ENCODE measurements at places on chromosomes 7 and 10. TPM values are rescaled to one million over a fixed set of nuclear protein-coding genes. Genes with fewer than 3 reads are reported as not detected.
A peak's percentile ranks its signal among the peaks of the same experiment; 100 is the strongest.

The NPFFR1 gene
- polyA plus RNA-seq: not detected

The MYL10 gene
- not detected for polyA plus RNA-seq

DNA sequence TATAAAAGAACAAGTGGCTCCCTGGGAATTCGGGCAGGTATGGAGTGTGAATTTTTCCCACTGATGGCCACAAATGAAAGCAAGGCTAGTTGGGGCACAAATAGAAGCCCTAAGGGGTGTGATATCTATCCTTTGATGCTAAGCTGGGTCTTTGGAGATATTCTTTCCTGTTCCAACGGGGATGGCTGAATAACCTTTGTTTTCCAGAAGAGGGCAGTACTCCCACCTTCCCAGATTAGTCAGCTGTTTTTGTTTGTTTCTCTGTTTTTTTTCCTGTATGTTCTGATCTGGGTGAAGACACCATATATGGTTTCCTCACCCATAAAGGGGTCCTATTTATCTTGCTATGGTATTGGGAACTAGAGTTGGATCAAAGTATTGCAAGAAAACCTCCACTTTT, 947.7 kb upstream of the SORCS1 start:
- DNase-seq: no peak

DNA sequence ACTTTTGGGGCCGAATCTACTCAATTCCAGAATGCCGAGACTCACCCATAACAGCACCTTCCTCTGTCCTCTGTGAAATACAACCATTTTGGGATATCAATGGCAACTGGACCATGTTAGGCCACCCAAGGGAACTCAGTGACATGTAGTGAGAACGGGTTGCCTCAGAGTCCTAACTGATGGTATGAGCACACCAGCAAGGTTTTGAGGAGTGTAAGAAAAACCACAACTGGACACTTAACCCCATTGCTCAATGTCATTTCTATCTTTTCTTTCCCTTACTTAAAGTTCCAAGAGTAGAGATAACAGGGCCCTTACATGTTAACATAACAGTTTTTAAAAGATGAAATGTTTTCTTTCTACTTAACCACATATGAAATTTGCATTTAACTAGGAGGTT, 67.1 kb downstream of the TNS3 start:
- no peak for DNase-seq

DNA sequence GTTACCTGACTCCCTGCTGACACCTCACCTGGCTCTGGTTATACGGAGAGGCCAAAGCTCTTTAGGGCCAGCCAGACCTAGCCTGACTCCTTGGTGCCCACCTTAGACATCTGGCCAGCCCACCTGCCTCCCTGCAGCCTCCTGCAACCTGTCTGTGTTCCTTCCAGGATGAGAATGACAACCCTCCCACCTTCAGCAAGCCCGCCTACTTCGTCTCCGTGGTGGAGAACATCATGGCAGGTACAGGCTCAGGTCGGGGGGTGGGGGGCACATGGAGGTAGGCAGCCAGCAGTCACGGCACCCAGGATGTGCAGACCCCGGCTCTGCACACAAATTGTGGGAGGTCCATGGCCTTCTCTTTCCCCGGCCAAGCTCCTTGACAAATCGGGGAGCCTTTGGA, 32.1 kb downstream of the C10orf105 start:
- DNase-seq: no peak

DNA sequence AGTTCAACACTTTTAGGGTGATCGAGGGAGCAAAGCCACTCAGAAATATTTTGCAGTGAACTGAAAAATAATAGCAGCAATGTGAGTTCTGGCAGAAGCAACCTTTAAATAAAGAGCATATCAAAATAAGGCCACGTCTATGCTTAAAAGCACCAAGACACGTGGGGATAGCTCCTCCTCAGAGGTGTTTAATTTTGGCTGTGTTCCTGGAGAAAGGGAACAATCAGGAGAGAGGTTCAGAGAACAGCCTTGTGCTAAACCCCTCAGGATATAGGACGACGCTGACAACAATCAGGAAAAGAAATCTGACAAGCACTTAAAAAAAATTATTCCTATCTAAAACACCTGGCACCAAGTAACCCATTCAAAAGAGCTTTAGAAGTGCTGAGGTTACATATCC, 471.9 kb upstream of the CELF2 start:
- DNase-seq: no peak

GRCh38 chr10:75430000-75430763, 1.2 kb upstream of the LRMDA start:
- DNase-seq: no peak

DNA sequence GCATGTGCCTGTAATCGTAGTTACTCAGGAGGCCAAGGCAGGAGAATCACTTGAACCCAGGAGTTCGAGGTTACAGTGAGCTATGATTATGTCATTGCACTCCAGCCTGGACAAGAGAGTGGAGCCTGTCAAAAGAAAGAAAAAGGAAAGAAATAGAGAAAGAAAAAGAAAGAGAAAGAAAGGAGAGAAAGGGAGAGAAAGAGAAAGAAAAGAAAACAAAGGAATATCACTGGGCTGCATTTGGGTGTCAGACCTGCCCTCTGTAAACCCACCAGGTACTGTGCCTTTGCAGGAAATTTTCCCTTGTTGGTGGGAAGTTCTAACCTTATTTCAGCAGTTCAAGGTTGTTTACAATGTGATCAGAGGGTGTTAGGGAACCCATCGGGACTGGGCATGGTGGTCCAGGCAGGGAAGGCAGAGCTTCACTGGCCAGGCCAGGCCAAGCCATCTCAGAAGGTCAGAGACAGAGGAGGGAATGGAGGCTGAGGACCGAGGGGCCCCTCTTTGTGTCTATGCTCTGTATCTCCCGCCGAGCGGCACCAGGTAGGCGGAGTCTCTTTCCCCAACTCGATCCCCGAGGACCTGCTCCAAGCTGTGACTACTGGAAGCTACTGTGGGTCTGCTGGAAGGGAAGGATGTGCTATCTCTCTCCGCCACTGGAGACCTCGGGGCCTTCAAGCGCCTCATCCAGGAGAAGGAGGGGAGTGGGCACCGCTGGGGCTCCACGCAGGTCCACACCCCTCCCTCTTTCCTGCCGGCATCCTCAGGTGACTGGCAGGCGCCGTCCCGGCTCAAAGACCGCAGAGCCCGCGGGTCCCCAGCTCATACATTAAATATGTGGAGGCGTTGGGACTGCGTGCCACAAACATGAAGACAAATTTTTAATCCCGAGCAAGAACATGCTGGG, 15.2 kb upstream of the KAZALD1 start:
- peak; percentile 38 for DNase-seq

- DNase-seq: no peak
Observed at GRCh38 chr10:47337310-47337709, 10.9 kb upstream of the RBP3 start.

- DNase-seq: no peak
Observed at GRCh38 chr10:4062072-4062471, 277.1 kb upstream of the KLF6 start.

- peak; percentile 13 for DNase-seq
Observed at GRCh38 chr10:84138478-84139125, 707 bp upstream of the GHITM start.

DNA sequence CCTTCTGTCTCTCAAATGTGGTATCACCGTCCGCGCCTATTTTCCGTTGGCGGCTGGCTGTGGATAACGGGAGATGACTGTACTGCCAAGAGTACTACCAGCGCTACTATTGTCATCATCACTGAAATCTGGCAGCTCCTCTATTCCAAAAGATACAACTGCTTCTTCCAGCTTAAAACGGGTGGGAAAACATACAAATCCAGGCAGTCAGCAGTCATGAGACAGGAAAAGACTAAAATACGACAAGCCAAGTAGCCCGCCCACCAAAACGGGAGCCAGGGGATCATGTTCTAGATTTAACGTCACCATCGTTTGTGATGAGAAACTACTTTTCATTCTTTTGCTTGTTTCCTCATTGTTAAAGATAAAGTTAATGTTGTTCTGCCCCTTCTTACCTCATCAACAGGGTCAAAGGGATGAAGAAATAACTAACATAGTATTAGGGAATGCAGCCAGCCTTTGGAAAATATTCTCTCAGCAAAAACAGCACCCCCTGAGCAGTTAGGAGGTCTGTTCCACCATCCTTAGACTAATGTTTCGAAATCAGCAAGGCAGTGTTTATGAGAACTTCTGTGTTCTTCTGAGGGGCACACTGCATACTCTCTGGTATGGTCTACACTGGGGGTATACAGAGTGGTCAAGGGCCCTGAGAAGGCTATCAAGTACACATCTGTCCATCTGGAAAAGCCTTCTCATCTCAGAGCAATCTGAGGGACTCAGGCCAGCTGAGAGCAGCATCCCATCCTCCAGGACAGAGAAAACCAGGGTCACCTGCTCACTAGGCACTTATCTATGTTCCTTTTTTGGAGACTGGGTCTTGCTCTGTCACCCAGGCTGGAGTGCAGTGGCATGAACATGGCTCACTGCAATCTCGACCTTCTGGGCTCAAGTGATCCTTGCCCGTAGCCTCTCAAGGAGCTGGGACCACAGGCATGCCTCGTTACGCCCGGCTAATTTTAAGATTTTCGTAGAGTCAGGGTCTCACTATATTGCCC, 47.5 kb downstream of the GNA12 start:
- no peak for DNase-seq

DNA sequence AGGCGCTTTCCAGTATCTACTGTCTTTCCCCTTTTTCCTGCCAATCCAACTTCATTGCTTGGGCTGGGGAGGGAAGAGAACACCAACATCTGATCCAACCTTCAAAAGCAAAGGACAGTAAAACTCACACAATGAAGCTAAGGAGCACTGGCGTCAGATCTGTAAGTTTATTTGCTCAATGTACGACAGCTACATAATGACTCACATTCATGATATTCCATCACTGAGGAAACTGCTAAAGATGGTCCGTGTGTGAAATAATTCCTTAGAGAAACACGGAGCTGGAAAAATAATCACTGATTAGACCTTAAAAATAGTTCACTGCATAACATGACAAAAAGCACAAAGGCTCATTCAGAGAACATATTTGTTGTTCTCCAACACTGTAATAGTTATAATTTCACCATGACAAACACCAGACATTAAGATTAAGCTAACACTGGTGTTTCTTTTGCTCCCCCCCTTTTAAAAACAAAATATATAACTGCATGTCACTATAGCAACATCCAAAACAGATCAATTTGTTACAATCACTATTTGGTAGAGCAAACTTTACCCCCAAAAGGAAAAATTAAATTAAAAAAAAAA, 24.3 kb downstream of the HSPB1 start:
- no peak for DNase-seq

DNA sequence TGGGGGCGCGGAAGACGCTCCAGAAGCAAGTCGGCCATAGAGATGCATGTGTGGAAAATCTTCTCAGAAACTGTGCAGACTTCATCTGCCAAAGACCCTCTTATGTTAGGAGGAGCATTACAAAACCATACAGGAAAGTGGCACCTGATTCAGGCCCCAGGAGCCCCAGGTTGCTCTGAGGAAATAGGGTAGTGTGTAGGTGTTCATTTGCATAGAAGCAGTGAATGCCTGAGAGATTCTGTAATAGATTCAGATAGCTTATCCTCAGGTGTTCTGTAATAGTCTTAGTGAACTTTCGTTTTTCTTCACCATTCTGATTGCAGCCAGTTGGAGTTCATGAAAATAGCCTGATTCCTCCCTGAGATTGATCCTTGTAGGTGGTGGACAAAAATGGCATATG, 106.4 kb upstream of the GJD4 start:
- DNase-seq: no peak

DNA sequence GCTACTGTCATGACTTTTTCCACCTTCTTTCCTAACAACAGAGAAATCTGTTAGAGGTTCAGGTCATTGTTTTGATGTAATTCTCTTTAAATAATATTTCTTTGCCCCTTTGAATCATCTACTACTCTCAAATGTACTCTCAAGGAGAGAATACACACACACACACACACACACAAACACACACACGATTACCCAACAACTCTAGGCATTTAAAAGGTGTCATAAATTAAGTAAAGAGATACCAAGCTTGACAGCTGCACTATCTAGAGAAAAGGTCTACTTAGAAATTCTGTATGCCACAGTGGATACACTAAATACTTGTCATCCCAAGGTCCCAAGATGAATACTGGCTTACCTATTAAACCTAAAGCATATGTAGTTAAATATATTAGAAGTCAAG, 4.8 kb downstream of the PANK1 start:
- no peak for DNase-seq

DNA sequence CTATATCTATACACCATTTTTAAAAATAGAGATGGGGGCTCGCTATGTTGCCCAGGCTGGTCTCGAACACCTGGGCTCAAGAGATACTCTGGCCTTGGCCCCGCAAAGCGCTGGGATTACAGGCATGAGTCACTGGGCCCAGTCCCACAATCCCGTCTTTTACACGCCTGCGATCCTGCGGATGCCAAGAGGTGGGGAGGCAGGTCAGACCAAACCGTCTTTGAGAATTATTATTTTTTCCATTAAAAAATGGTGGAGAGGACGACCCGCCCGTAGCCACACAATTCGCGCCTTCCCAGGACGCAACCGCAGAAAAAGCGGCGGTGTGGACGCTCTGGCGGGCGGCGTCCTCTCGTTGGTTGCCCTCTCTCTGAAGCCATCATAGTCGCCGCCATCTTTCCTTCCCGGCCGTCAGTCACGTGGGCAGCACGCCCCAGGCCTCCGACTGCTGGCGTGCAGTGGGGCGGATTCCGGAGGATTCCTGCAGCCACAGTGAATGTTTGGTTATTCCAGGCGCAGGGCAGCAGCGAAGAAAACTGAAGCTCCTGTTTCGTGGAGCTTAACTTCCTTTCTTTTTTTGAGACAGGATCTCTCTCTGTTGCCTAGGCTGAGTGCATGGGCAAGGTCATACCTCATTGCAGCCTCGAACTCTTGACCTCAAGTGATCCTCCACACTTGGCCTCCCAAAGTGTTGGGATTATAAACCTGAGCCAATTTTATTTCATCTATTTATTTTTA, 9.9 kb upstream of the EPHB4 start:
- DNase-seq: peak; percentile 66

DNA sequence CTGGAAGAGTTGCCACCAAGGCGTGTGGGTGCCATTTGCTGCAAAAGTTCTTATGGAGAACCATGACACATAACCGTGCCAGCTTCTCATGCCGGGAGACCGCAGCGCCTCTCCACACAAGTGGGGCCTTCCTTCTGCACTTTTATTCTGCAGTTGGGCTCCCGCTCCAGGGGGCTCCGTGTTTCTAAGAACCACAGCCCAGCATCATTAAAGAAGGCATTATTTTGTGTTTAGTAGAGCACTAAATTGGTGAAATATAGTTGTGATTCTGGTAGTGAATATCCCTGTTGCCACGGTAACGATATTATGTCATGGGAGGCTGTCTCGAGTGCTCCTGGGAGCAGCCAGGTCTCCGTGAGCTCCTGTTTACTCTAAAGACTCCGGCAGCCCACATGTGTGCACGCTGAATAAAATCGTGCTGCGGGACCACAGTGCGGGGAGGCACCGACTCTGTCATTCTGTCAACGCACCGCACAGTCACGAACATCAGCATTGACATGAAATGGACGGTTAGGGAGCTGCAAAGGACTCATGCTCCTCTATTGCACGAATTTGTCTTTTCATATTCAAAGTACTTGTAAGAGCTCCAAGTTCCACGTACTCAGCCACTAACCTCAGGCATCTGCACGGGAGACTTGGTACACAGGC, 68.8 kb upstream of the PITRM1 start:
- no peak for DNase-seq

- no peak for DNase-seq
Observed at GRCh38 chr7:132537456-132538145, 38.7 kb downstream of the PLXNA4 start.
